ENCODE measurements at places on chromosomes 16 and 17.

DNA sequence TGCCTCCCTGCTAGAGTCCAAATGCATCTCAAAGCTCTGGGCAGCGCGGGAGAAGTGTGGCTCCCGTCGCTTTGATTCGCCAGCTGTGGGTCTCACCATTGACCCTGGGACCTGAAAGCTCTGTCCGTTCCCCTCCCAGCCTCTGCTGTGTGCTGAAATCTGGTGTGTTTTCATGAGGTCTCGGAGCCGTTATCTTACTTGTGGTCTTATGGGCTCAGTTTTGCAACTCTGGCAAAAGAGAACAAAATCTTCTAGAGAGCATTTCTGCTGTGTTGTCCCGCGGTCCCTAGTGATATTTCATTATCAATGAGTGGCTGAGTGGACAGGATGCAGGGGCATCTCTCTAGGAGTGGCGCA, 13.3 kb downstream of the CRISPLD2 start:
- no peak for DNase-seq

DNA sequence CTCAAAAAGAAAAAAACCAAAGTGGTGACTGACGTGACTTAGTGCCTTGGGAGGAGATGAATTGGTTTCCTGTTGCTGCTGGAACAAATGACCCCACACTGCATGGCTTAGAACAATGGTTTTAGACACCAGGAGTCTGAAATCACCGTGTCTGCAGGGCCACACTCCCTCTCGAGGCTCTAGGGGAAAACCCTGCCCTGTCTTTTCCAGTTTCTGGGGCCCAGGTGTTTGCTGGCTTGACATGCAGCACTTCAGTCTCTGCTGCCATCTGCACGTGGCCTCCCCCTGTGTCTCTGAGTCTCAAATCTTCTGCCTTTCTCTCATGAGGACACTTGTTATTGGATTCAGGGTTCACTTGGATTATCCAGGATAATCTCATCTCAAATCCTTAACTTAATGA, 323.8 kb upstream of the TNRC6C start:
- no peak for DNase-seq

DNA sequence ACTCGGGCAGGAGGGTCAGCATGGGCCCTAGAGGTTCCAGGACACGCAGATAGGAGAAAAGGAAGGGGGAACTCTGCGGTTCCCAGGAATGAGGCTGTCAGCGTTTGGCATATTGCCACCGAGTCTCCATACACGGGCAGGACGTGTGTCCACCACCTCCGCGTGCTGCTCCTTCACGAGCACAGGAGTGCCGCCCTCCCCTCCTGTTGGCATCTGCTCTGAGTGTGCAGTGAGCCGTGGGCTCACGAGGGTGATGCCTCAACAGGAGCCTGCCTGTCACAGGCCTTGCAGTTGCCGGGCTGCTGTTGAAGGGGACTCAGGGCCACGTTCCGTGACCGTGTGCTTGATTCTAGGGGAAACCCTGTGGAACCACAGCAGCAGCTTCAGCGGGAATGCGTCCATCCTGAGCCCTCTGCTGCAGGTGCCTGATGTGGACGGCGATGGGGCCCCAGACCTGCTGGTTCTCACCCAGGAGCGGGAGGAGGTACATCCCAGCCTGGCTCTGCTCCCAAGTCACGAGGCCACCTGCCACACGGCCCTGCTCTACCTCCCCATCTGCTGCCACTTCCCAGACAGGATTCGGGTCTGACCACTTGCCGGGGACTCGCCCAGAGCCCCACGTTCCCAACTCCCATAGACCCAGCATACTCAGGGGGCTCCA, 14.6 kb downstream of the RGS11 start:
- no peak for DNase-seq

DNA sequence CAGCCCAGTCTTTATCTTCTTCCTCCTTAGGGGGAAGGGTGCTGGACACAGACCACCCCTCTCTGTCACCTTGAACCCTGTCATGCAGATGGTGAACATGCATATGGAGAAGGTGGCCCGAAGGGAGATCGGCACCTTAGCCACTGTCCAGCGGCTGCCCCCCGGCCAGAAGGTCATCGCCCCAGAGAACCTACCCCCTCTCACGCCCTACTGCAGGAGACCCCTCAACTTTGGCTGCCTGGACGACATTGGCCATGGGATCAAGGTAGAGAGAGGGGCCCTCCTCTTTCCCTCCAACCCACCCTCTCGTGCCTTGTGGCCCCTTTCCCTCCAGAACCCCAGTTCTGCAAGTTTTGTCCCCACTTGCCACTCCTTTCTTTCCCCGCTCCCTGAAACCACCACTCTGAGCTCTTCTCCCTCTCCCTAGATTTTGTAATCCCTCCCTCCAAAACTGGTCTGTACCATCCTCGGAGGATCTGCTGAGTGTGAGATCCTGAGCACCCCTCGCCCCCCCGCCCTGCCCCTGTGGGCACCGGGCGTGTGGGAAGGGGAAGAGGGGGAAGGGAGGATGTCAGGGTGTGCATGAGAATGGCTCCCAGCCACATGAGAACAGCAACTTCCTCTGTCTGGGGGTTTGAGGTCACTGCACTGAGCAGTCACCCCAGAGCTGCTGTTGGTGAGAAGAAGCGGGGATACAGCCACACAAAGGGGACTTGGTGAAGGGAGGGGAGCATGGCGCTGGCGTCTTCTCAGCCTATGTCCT, 7.3 kb downstream of the ABI3 start:
- no peak for DNase-seq

DNA sequence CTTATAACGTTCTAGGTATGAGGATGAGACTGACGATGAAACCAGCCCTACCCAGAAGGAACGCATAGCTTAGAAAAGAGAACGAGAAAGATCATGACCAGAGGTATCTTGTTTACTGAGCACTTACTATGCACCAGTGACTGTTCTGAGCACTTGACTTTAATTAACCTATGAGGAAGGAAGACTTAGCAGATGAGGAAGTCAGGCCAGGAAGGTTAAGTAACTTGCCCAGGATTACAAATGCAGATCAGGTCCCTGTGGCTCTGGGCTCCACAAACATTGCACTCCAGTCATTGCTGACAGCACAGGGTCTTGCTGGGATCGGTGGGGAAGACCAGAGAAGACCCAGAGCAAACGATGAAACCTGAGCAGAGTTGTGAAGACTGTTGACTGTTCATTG, 7.1 kb downstream of the KRT13 start:
- DNase-seq = no peak

DNA sequence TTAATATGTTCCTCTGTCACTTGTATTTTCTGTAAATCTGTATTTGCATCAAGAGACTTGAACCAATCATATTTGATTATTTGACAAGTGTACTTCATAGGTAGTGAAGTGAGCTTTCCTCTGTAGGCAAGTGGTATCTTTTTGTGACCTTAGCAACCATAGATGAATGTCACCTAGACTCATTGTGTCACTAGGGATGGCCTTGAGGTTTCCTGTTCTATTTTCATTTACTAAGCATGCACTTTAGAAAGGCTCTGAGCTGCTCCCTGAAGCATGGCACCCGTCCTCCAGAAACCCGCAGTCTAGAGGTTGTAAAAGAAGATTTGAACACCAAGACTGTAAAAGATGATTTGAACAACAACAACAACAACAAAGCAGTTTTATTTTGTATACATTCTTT, 151.7 kb downstream of the PRKCB start:
- DNase-seq = no peak

DNA sequence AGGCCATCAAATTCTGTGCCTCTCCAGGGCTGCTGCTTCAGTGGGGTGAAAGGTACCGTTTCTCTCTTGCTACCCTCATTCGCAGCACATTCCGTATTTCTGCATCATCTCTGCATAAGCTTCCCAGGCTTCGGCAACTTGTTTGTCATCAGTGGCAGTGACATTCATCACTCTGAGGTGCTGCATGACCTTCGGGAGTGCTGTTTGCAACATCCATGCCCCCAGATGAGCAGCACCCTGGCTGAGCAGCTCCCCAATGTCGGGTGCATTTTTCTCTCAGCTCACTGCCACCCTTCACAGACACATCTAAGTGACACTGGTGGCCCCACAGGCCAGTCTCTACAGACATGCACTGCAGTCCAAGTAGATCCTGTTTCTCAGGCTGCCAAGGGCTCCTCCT, 3.8 kb downstream of the CREBBP start:
- DNase-seq = no peak

DNA sequence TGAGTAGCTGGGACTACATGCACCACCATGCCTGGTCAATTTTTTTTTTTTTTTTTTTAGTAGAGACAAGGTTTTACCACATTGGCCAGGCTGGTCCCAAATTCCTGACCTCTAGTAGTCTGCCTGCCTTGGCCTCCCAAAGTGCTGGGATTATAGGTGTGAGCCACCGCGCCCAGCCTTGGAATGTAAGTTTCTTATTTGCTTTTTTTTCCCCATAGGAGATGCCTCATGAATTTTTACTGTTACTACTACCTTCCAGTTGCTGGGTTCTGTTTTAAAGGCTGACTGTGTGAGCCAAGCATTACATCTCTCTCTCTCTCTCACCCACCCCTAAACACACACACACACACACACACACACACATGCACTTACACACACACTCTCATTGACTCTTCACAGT, 112.6 kb downstream of the RGS9 start:
- DNase-seq = no peak

DNA sequence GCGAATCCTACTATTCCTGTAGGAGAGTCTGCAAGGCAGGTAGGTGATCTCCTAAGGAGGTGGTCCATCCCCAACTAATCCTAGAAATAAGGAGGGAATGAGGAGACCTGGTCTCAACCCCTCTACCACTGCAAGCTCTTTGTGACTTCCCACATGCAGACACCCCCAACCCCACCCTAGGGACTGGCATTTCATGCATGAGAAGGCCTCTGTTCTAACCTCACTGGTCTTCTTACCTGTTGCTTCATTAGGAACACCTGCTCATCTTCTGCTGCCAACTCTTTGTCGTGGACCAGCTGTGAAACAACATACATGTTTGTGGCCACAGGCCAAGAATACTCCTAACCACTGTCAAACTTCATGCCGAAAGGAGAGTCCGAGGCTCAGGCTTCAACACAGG, 22.6 kb downstream of the DYNC1LI2 start:
- DNase-seq = no peak

DNA sequence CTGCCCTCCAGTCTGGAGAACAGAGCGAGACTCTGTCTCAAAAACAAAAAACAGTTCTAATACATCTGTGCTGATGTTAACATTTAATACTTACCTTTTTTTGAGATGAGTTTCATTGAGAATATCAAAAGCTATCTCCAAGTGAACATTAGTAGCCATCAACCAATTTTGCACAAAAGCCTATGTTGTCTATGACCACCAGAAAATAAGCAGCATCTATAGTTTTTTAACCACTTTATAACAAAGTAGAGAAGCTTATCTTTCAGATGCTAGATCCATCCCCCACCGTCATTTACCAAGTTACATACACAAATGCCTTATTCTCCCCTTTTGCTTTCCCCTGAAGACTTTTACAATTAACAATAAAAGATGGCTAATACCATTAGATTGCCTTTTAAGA, 4.1 kb downstream of the SRSF1 start:
- no peak for DNase-seq

- DNase-seq = no peak
These were observed 271.4 kb downstream of the MAF start for GRCh38 chr16:79329166-79329521.

DNA sequence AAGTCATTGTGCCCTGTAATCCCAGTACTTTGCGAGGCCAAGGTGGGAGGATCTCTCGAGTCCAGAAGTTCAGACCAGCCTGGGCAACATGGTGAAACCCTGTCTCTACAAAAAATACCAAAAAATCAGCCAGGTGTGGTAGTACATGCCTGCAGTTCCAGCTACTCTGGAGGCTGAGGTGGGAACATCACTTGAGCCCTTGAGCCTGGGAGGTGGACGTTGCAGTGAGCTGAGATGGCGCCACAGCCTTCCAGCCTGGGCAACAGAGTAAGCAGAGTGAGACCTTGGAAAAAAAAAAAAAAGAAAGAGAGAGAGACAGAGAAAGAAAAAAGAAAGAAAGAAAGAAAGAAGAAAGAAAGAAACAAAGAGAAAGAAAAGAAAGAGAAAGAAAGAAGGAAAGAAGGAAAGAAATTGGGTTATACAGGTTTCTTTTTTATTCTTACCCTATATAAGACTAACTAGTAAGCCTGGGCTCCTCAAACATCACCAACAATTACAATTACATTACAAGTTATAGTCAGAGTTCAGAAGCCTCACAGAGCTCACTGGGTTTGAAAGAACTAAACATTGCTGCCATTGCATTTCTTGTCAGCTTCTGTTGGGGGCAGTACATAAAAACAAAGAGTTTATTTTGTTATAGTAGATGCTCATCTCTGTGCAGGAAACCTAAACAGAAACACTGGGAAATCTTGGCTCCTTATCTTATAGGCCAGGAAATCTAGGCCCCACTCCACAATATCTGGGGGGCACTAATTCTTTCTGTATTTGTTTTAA, 6.7 kb upstream of the ABCA9 start:
- DNase-seq = no peak

DNA sequence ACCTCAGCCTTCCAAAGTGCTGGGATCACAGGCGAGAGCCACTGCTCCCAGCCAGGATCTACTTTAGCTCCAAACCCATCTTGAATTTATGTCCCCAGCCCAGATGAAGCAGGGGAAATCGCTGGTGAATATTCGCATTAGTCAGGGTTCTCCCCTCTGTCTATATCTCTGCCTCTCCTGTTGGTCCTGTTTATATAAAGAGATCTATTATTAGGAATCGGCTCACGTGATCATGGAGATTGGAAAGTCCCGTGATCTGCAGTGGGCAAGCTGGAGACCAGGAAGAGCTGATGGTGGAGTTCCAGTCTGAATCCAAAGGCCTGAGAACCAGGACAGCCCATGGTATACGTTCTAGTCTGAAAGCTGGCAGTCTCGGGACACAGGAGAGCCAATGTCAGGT, 382.8 kb downstream of the SEC14L1 start:
- DNase-seq = no peak

DNA sequence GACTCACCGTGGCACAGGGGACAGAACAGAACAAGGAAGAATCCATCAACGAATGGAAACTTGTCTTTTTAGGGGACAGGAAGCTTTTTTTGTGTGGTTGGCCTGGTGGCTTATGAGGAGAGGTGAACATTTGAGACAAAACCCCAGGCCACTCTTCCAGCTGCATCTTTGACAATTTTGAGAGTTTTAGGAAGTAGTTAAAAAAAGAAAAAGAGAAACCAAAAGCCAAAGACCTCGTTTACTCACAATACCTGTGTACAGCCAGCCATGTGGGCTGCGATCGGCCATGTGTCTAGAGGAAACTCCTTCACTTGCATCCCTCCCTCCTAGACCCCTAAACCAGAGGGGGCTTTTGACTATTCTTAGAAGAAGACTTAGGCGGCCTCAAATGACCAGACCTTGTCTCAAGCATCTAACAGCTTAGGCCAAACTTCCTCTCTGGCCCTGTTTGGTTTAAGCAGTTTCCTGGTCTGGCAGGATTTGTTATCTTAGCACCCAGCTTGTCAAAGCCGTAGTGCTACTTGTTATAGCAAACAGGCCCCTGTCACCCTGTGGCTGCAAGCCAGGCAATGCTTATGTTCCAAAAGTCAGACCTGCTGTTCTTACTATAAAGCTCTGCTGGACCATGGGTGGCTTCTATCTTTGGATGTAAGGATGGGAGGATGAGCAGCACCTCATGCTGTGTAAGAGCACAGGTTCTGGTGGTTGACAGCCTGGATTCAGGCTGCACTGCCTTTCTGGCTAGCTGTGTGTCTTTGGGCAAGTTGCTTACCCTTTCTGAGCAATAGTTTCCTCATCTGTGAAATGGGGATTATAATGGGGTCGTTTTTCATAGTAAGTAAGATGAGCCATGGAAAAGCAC, 17.7 kb downstream of the KSR1 start:
- DNase-seq = peak; percentile 93

GRCh38 chr17:79033741-79034501, 10.0 kb downstream of the C1QTNF1 start:
- no peak for DNase-seq
